ENCODE measurements at places on chromosomes 11 and 22.

DNA sequence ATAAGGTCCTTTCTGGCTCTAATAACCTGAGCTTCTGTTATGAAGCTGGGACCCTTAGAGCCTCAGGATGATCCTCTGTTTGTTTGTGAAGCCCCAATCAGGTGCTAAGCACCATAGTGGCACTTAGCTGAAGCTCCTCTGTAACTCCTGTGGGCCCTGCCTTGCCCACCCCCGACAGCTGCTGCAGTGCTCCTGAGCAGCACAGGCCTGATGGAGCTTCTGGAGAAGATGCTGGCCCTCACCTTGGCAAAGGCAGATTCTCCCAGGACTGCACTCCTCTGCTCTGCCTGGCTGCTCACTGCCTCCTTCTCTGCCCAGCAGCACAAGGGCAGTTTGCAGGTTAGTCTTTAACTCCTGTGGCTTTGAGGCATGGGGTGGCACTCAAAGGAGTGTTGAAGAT lies 19.0 kb upstream of the CCDC134 start:
- DNase-seq: no peak

DNA sequence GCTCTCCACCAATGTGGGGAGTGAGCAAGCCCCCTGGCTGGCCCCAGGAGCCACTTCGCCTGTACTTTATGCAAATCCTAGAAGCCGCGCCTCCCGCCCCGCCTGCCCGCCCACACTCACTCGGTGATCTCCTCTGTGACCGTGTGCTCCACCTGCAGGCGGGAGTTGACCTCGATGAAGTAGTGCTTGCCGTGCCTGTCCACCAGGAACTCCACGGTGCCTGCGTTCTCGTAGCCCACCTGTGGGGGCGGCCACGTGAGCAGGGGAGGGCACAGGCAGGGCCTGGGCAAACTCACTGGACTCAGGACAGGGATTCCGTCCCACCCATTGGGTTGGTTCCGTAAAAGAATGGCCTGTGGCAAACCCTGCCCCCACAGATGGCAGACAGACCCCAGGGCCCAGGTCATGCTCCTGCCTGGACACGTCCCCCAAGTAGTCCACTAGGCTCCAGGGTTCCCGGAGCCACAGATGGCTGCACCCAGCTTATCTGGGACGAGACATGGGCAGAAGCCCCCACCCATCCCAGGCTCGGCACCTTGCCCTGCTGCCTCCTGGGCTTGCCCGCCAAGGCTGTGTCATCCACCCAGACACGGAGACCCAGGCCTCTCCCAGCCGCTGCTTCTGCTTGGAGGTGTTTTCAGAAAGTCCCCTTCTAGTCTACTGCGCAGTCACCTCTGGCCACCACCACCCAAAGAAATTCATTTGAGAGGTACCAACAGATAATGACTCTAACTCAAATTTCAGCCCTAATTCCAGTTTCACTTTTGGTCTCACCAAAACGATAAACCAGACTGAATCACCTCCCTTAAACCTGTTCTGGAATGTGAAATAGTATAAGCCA lies 12.1 kb downstream of the LRFN4 start:
- DNase-seq: peak; percentile 95

DNA sequence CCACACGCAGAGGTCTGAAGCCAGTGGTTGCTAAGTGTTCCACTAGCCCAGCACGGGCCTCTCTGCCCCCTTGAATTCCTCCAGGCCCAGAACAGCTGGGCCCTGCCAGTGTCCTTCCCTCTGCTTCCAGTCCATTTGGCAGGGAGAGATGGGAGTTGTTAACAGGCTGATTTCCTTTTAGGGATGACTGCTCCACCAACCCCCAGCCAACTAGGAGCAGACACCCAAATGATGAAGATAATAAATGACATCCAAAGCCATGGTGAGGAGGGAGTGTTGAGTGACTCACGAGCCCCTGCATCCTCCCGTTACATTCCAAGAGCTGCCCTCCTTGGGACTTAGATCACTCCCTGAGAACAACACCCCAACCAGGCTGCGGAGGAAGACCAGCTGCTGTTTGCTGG lies 20.6 kb downstream of the PARVA start:
- DNase-seq: no peak

DNA sequence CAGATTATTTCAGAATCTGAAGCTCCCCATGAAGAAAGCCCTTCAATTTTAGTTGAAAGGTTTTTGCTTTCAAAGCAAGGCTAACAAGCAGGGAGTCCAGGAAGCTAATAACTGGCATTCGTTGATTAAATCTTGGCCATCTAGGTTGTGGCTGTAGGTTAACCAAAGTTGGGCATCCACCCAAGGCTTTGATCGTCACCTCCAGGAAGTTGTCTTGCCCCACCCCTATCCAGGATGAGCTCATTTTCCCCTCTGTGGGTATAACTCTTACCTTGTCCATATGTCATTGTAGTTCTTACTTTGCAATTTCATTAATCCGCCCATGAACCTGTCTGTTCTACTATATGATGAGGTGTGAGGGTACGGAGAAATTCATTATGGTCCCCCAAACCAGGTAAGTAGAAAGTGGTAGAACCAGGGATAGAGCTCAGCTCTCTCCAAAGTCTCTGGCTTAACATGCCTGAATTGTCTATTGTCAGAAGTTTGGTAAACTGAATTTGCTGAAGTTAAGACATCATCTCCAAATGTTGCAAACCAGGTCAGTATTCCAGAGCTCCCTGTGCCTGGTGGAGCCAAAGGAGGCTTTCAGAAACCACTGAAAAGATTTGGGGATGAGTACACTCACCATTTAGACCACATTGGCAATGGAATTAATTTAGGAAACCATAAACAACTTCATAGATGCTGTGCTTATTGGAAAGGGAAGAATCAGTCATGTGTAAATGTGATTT lies 97.1 kb downstream of the CD44 start:
- no peak for DNase-seq

DNA sequence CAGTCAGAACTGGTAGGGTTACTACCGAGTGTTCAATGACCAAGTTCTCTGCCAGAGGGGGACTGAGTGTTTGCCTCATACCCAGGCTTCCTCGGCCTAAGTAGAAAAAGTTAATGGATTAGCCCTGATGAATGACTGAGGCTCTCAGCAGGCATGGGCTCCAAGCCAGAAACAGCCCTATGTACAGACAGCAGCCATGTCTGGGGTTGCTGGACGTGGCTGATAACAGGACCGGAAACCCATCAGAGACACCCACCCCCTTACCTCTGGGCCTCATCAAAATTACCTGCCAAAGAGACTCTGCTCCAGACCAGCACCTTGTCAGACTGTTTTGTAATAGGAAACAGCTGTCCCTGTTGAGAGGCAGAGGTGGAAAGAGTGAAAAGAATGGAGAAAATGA lies 351.4 kb downstream of the ETS1 start:
- no peak for DNase-seq

DNA sequence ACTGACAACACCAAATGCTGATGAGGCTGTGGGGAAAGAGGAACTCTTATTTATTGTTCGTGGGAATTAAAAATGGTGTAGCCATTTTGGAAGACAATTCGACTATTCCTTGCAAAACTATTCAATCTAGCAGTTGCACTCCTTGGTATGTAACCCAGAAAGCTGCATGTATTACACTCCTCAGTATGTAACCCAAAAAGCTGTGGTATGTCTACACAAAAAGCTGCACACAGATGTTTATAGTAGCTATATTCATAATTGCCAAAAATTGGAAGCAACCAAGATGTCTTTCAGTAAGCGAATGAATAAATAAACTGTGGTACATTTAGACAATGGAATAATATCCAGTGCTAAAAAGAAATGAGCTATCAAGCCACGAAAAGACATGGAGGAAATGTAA lies 4.9 kb downstream of the NNMT start:
- no peak for DNase-seq

- no peak for DNase-seq
Observed at GRCh38 chr11:102608699-102609098, 16.4 kb downstream of the MMP20 start.

Data from Karpas-422 (cell line).